ENCODE measurements at places on chromosomes 2 and 18. TPM values are rescaled to one million over a fixed set of nuclear protein-coding genes. Genes with fewer than 3 reads are reported as not detected.
A peak's percentile ranks its signal among the peaks of the same experiment; 100 is the strongest.

GRCh38 chr2:199684832-199685231, 166.2 kb downstream of the FTCDNL1 start:
- no peak for DNase-seq

GRCh38 chr2:1942146-1942545, 197.8 kb upstream of the PXDN start:
- DNase-seq, result no peak

DNA sequence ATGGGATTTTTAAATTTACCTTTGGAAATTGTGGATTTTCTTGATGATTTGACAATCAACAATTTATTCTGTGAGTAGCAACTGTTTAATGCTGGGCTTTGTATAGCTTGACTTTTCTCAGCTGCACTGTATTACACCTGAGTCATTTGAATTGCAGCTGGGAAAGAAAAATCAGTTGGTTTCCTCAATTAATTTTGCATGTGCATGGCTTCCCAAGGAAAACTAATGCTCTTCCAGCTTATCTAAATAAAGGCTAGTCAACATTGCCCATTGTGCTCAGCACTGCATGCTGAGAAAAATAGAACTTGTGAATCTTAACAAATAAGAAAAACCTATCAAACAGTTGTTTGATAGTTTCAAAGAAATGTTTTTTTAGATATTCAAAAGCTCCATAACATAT, 268.3 kb upstream of the CDH20 start:
- DNase-seq, result no peak

- DNase-seq, result no peak
These were observed 75.7 kb downstream of the FTCDNL1 start for GRCh38 chr2:199775267-199775666.

GRCh38 chr18:49655266-49656072, 93.6 kb downstream of the LIPG start:
- no peak for DNase-seq

DNA sequence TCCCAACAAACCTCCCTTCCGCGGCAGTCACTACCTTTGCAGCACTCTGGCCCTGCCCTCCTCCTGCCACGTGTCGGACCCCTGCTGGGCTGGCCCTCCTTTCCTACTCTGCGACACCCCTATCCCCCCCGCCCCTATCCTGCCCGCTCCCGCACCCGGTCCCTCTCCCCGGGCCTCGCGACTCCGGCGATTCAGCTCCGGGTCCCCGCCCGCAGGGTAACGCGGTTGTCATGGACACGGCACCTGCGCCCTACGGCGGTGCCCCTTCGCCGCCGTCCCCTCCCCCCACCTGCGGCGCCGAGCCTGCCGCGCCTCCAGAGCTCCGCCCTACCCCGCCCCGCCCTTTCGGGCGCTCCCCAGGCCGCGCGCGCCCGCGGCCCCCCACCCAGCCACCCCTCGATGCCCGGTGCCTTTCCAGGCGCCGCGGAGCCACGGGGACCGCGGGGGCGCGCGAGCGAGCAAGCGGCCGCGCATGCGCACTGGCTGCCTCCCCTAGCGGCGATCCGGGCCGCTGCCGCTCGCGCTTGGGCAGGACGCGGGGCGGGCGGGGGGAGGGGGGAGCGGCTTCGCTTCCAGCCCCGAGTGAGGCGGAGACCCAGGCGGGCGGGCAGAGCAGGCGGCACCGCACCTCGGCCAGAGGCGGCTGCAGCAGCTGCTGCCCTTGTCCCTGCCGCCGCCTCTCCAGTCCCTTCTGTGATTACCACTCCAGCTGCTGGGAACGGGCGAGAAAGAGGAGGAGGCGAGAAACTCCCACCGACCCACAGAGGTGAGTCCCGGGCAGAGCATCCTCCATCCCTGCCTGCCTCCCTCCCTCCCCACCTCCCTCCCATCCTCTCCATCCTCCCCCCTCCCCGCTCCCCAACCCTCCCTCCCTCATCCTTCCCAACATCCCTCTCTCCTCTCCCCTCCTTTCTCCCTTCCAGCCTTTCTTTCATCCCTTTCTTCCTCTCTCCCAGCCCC, at the start of gene CTNNA2:
Gene CTNNA2 (plus strand): TSS at position 610 of the 960 bp plus-strand sequence.
- peak; percentile 40 for DNase-seq

- peak; percentile 2 for DNase-seq
These were observed 27.4 kb downstream of the SLC66A2 start for GRCh38 chr18:79923896-79924585.

DNA sequence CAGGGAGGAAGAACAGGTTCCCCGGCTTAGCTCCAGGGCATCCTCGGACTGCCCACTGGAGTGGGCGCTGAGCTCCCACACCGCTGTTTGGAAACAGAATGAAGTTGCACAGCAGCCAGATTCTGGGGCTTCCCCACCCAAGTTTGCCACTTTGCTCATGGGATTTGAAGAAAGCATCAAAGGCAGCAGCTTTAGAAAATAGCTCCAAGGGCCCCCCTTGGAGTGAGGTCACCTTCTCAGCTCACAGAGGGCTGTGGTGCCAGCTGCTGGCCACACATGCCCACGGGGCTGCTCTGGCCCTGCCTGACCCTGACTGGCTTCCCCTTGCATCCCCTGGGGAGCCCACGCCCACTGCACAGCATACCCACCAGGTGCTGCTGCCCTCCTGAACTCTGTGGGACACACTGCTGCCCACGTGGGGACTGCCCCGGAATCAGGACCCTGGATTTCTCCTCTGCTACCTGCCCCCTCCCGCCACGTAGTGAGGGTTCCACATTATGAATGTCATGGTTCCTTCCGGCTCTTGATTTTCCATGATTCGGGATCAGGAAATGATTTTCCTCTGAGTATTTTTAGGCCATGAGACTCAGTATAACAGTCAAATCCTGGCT, 70.3 kb downstream of the TGOLN2 start:
- no peak for DNase-seq

- DNase-seq, result no peak
These were observed 82.9 kb downstream of the SCN1A start for GRCh38 chr2:166044853-166045483.

GRCh38 chr2:27772804-27773203, 1.3 kb downstream of the MRPL33 start:
- DNase-seq, result no peak

DYNAP gene
- not detected for total RNA-seq

SPC25 gene
- 35.6 TPM for total RNA-seq

C2orf78 gene
- total RNA-seq, result not detected

TAF4B gene
- 7.5 TPM for total RNA-seq
